ENCODE measurements at places on chromosomes 16 and 17.

DNA sequence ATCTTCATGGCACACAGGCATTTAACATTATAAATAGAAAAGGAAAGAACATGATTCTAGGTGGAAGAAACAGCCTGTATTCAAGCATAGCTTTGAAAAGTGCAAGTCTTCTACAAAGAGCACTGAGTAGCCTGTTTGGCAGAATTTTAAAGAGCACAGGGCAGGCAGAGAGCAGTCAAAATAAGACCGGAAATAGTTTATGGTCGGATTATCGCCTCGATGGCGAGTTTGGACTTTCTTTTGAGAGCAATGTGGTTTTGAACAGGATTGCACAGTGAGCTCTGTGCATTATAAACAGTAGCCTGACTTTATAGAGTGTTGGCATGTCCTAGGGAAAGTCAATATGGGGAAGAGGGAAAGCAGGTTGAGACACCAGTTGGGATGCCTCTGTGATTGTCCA, 6.2 kb upstream of the TMEM100 start:
- no peak for DNase-seq

DNA sequence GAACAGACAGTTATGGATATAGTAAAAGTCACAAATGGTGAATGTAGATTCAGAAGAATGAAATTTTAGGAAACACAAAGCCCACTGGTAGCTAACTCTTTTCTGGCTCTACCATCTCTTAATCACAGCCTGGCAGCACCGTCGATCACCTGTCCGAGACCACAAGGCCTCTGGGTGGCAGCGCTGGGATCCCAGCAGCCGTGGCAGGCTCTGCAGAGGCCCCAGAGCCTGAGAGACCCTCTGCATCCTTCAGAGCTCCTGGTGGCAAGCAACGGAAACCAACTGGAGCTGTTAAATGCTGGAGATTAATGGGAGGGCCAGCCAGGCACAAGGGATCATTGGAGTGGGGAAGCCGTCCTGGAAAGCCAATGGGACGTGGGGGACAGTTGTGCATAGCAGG, 26.3 kb downstream of the LAT start:
- DNase-seq = no peak

DNA sequence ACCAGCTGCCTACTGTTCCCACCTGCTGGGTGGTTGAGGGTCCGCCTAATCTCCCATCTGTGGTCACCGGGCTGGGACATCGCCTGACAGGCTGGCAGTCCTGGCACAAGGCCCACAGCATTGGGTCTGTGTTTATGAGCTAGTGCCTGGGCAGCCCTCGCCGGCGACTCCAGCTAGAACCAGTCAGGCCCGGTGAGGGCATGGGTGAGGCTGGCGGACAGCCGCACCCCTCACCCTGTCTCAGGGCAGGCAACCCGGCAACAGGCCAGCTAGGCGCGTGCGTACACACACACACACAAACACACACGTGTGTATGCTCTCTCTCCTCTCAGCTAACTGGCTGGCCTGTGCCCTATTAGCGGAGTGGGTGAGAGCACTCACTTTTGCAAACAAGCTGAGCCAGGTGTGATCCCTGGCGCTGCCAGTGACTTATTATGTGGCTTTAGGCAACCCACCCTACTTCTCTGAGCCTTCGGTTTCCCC, 10.4 kb downstream of the HSD11B2 start:
- DNase-seq = no peak

GRCh38 chr16:54632322-54633220, 298.1 kb upstream of the IRX5 start:
- no peak for DNase-seq

DNA sequence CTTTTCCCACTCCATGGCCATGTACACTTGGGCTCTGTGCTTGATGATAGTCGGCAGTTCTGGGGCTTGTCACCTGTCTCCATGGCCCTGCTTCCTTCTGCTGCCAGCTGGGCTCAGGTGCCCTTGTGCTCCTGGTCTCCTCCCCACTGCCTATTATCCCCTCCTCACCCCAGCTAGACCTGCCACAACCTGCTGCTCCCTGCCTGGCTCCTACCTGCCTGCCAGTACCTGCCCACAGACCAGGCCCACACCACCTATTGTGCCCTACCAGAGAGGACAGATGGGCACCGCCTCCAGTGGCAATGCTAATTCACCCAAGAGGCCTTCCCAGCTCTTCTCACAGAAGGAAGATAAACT, 538 bp upstream of the RAPGEFL1 start:
- no peak for DNase-seq

DNA sequence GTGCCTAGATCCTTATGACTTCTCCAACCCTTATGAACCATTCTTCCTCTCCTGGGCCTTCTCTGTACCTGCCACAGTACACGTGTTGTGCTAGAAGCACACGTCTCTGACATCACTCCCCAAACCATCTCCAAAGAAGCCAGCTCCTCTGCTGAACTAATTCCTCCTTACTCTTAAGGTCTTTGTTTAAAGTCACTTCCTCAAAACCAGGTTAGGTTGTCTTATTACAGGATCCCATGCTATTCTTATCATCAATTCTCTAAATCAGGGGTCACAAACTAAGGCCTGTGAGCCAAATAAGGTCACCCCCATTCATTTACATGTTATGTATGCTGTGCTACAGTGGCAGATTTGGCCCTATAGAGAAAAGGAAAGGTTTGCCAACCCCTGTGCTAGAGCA, 4.0 kb downstream of the SUPT6H start:
- no peak for DNase-seq

Measured in activated T-helper 1 cell treated with Interleukin-2 at 50 U/mL for 16 hours (primary cell).